Stimulated activated CD4-positive, alpha-beta T cell treated with anti-CD3 and anti-CD28 coated beads, Interleukin-15, amount 100 ng/mL, for 1 hour (primary cell): ENCODE measurements at places on chromosomes 4 and X.

DNA sequence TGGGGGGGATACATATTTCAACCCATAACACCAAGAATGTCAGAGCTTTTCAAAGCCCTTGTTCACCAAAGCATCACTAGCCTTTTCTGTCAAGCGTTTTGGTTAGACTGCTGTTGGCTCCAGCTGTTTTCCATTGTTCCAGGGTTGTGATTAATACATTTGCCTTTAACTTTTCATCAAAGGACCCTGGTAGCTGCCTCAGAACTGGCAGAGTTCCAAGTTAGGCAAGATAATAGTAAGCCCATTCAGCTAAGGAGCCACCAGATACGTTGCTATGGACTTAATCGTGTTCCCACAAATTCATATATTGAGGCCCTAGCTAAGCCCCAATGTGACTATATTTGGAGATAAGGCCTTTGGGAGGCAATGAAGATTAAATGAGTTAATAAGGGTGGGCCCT is 37.1 kb downstream of the ENOPH1 start:
- no peak for DNase-seq

- no peak for DNase-seq
Observed at GRCh38 chr4:28248269-28248668, 1387.6 kb downstream of the STIM2 start.

DNA sequence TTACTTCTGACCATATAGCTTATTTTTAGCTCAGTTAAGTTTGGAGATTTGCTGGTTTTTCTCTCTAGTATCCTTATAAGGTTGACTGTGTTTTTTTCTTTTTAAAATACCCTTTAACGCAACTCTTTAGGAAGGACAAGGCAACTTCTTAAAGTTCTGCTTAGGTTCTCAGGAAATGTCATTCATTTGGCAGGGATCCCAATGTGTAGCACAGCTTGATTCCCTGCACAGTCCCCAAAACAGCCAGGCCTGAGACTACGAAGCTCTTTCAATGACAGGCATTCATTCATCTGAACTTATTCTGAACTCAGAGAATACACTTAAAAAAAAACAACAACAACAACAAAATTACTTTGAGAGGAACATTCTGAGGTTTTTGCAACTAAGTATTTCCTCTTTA is 1765.8 kb downstream of the PCDH7 start:
- no peak for DNase-seq

DNA sequence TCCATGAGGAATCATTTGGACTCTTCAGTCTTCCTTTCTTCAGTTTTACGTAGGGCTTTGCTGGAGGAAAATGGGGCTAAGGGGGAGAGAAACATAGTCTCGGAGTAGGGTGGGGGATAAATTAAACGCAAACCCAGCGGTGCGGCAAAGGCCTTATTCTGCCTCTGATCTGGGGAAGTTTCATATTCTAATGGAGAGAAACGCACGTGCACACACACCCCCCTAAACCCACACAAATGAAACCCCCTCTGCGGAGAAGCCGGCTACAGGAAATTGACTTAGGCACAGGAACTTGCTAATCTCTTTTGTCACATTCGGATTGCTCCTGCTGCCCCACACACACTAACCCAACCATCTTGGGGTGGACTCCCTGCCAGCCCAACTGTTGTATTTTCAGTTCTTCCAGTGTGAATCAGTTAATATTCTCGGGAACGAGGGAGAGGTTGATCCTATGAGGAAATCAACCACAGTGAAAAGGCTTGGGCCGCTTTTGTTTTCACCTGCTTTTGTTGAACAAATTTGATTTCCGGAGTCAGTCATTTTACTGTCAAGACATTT is at the start of gene RHOH:
Gene RHOH, plus strand, starts transcription at position 308 of the 558 bp plus-strand sequence. CDS start 46,356 bp downstream, outside the sequence.
- peak; percentile 47 for DNase-seq

DNA sequence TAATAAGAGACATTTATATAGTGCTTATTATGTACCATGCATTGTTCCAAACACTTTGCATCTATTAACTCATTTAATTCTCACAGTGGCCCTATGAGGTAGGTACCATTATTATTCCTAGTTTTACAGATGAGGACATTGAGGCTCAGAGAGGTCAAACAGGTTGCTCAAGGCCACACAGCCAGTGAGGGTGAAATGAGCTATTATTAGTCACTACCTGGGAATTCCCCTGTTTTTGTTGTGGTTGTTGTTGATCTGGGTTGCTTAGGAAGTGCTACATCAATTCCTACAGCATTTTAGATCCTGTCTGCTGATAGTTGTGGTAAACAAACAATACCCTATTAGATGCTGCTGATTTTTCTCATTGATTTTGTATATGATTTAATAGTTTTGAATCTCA is 41.2 kb downstream of the APLN start:
- no peak for DNase-seq
